ENCODE measurements at places on chromosomes 12 and 14. TPM values are rescaled to one million over a fixed set of nuclear protein-coding genes. Genes with fewer than 3 reads are reported as not detected.

RD3L gene
- total RNA-seq: not detected

DNA sequence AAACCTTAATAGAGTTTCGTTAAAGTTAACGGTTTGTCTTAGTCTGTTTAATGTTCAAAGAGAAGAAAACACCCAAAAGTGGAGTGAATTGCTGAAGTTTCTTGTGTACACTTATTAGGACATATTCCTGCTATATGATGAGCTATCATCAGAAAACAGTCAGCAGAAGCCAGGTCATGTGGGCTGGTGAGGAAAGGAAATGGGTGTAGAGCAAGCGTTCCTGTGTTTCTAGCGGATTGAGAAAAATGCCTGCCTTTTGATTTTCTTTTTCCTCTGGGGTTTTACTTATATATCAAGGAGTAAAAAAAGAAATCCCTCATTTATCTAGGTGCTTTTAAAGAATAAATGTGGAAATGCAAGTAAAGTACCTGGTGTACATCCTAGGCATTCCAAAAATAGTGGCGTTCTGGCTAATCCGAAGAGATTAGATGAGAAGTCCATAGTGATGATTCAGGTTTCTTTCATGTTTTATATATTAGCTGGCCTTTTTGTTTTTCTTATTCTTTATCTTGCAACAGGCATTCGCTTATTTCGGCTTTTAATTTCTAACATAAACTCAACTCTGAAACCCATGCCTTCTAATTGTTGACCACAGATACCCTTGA, 50.7 kb downstream of the FLRT2 start:
- DNase-seq: no peak

GRCh38 chr14:95305145-95305544, 14.6 kb downstream of the CLMN start:
- no peak for DNase-seq

- DNase-seq: no peak
Measured at GRCh38 chr14:89283327-89284060, 133.5 kb downstream of the FOXN3 start.
